ENCODE measurements at places on chromosomes 16 and 17.

- no peak for DNase-seq
Measured at GRCh38 chr16:68487203-68487514, 38.9 kb upstream of the SMPD3 start.

DNA sequence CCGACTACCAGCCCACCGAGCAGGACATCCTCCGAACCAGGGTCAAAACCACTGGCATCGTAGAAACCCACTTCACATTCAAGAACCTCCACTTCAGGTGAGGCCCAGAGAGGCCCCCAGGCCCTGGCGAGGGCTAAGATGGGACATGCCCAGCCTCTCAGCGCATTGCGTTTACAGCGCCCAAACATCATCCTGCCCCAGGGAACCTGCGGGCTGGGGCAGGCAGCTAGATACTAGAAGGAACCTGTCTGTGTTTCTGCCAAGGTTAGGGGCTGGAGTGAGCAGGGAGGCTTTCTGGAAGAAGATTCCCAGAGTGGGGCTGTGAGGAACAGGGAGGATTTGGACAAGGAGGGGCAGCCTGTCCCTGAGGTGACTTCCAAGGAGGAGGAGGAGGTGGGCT lies 90.6 kb downstream of the AMFR start:
- DNase-seq, result no peak

GRCh38 chr17:7618608-7619007 lies 3.9 kb upstream of the FXR2 start:
- DNase-seq, result no peak

DNA sequence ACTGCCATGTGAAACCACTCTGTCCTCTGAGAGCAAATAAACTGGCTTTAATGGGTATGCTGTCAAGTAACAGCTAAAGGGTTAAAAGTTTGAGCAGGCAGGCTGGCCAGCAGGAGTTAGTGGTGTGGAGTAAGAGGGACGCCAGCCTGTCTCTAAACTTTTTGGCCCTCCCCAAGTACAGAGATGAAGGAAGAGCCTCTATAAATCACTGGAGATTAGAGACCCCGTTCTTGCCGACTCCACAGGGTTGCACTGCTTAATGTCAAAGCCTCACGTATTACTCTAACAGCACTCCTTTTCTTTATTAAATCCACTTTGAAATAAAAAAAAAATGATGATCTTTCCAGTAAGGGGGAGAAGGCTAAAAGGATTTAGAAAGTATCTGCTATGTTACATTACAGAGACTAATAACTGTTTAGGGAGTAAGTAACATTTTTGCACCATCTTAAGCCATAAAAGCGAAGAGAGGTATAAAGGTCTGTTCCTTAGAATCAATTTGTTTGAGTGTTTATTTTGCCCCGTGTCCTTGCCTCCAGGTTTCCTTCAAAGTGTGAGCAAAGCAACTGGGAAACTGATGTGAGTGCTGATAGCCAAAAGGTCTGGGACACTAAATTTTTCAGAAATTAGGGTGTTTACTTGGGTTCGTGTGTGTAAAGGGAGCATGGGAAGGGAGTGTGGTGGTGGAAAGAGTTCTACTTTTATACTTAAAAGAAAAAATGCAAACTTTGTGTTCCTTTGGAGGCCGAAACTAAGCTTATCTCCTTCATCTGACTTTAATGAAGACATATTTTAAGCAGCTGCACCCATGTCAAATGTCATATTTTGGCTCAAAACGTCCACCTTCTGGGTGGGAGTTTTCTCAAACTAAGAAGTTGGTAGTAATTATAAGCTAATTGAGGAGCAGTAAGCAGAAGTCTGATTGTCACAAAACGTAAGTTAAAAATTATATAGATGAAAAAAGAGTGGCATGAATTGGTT lies 109.9 kb upstream of the TBX2 start:
- DNase-seq, result peak; percentile 70

GRCh38 chr16:22721511-22722100 lies 92.4 kb upstream of the HS3ST2 start:
- no peak for DNase-seq

- no peak for DNase-seq
Measured at GRCh38 chr17:50329716-50330115, 16.2 kb upstream of the XYLT2 start.

- no peak for DNase-seq
Measured at GRCh38 chr16:15509593-15510535, 75.5 kb downstream of the BMERB1 start.

GRCh38 chr17:4156750-4157381 lies 13.9 kb downstream of the CYB5D2 start:
- peak; percentile 24 for DNase-seq

GRCh38 chr16:54931120-54932014 lies 702 bp downstream of the IRX5 start:
- peak; percentile 25 for DNase-seq

DNA sequence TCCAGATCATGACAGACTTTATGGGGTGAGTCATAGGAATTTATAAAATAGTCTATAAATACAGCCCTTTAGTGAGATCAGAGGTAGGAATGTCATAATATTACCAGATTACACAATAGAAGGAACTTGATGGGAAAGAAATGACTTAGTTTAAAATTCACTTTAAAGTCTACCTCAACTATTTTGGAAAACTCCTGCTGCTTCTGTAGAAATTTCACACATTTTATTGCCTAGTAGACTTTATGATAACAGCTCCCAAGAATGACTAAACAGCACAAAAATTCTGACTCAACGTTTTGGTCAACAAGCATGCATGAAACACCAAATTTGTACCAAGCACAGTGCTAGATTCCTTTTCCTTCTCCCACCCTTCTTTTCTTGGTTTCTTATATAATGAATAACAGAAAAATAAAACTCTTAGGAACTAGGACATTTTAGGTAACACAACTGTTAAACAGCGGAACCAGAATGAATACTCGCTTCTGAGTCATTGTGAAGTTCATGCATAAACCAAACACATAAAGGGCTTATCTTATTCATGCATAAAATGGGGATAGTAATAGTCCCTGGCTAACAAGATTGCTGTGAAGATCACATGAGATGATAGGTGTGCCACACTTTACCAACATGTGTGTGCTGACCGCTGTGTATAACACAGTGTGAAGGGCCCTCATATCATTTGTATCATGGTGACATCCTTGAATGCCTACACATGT lies 243.9 kb downstream of the CDH8 start:
- DNase-seq, result no peak

DNA sequence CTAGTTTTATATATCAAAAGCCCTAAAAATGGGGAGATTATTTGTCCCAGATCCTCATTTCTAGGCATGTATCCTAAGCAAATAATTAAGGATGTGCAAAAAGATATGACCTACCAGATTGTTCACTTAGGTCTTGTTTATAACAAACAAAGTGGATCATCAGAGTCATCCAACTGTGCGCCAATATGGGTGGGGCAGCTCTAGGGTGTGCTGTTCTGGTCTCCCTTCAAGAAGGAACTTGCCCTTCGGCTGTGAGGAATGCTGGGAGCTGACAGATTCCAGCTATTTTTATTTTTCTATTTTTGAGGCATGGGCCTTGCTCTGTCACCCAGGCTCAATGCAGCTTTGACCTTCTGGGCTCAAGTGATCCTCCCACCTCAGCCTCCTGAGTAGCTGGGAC lies 13.8 kb downstream of the CHP2 start:
- DNase-seq, result no peak

DNA sequence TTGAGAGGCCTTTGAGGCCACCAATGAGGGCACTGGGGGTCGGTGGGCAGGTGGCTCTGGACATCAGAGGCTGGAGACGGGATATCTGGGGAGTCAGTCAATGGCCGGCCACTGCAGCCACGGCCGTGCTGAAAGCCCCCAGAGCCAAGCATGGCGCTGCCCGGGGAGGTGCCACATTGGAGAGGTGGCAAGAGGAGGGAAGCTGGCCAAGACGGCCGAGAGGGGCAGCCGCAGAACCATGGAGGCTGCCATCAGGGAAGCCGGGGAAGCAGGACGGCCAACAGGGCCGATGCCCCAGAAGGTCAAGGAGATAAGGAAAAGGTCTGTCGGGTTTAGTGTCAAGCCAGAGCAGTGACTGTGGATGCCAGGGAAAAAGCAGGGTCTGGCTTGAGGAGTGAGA lies 9.8 kb downstream of the RTN4RL1 start:
- DNase-seq, result no peak

DNA sequence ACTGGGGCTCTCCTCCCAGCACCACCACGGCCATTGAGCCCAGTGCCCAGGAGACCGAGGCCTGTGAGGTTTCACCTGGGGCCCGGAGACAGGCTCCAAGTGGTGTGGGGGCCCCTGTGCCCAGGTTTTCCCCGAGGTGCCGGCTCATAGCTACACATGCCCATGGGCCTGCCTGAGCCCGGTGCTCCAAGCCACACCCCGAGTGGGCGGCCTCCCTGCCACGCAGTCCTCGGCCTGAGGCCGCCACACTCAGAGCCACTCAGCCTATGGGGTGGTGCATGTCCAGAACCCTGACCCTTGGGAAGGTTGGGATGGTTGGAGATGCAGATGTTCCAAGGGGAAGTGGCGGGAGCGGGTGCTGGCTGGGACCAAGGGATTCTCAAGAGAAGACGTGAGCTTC lies 24.1 kb downstream of the JPH3 start:
- no peak for DNase-seq

DNA sequence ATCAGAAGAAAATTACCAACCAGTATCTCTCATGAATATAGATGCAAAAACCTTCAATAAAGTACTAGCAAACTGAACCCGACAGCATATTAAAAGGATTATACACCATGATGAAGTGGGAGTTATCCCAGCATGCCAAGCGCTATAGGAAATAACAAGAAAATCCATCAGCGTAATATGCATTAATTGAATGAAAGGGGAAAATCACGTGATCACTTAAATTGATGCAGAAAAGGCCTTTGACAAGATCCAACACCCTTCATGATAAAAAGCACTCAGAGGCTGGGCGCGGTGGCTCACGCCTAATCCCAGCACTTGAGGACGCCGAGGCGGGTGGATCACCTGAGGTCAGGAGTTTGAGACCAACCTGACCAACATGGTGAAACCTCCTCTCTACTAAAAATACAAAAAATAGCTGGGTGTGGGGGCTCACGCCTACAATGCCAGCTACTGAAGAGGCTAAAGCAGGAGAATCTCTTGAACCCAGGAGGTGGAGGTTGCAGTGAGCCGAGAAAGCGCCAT lies 4.8 kb downstream of the CTRB2 start:
- DNase-seq, result no peak

DNA sequence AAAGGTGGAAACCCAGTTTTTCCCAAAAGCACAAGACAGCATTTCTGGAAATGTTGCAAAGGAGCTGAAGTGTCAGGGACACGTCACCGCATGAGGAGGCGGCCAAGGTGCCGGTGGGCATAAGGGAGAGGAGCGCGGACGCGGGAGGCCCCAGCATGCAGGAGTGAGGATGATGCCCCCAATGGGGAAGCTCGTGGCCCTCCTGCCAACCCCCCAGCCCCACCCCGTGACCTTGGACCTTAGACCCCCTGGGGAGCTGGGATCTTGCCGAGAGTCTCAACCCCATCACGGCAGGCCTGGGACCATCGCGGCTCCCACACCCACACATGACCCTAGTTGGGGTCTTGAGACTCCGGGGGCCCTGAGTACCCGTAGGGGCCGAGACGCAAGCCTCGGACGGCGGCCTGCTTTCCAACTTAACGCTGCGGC lies 119.4 kb upstream of the METRNL start:
- peak; percentile 11 for DNase-seq

- DNase-seq, result no peak
Measured at GRCh38 chr17:12599186-12599920, 66.3 kb upstream of the MYOCD start.

GRCh38 chr17:81959362-81960129 lies 1.4 kb downstream of the NOTUM start:
- peak; percentile 84 for DNase-seq

DNA sequence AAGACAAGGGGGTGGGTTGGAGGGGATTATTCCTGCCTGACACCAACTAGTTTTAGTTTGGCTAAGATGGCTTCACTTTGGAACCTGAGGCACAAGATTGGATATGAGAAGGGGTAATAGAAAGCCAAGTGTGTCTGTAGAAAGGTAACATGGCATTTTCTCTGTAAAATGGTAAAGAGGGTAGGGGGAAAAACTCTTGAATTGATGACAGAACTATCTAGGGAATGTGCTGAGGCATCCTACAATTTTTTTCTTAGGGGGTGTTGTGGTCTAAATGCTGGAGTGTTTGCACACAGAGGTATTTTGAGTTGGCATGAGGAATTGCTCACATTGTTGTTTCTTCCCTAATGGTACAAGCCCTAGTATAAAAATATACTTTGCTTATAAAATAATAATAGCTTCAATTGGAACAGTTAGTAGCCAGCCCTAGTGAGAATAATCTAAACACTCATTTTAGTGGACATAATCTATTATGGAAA lies 25.8 kb downstream of the YPEL2 start:
- DNase-seq, result no peak

DNA sequence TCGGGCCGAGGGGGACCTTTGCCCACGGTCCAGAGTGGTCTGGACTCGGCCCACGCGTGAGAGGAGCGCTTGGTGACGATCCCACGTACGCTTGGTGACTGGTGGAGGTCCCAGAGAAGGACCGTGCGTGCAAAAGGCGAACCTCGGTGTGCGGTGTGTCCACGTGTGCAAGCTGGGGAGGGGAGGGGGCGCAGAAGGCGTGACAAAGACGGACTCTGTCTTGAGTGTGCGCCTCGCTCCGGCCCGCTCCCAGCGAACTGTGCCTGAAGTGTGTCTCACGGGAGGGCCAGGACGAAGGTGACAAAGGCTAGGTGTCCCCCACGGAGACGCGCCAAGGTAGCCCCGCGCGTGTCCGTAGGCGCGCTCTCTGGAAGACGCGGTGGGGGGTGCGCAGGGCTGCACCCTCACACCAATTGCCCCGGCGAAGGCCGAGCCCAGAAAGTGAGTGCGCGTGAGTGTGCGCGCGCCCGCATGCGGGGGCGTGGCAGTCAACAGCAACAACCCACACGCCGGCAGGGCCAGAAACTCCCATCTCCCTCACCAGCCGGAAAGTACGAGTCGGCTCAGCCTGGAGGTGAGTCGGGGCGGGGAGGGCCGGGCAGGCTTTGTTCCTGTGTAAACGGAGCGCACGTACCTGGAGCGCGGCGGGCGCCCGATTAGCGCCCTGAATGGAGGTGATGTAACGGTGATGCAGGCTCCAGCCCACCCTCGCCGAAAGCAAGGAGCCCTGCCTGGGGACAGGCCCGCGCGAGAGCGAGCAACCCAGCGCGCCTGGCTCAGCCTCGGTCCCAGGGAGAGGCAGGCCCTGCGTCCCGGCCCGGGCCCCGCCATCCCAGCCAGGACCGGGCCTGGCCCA lies at the start of gene GPRC5C:
Gene GPRC5C, plus strand, starts transcription at position 521 of the 856 bp plus-strand sequence. CDS start 7,689 bp downstream, outside the sequence.
- peak; percentile 86 for DNase-seq

GRCh38 chr16:68364561-68364998 lies 53.8 kb downstream of the PRMT7 start:
- no peak for DNase-seq

GRCh38 chr17:40582328-40582901 lies 17.1 kb upstream of the CCR7 start:
- DNase-seq, result no peak

GRCh38 chr17:18248300-18248731 lies 10.2 kb downstream of the FLII start:
- peak; percentile 79 for DNase-seq

GRCh38 chr17:40809721-40810421 lies 10.1 kb upstream of the KRT28 start:
- DNase-seq, result no peak

- DNase-seq, result peak; percentile 45
Measured at GRCh38 chr17:45222996-45223538, 1.4 kb downstream of the FMNL1 start.

Measured in WERI-Rb-1 (cell line).